ENCODE measurements at places on chromosomes 7 and 10.
A peak's percentile ranks its signal among the peaks of the same experiment; 100 is the strongest.

DNA sequence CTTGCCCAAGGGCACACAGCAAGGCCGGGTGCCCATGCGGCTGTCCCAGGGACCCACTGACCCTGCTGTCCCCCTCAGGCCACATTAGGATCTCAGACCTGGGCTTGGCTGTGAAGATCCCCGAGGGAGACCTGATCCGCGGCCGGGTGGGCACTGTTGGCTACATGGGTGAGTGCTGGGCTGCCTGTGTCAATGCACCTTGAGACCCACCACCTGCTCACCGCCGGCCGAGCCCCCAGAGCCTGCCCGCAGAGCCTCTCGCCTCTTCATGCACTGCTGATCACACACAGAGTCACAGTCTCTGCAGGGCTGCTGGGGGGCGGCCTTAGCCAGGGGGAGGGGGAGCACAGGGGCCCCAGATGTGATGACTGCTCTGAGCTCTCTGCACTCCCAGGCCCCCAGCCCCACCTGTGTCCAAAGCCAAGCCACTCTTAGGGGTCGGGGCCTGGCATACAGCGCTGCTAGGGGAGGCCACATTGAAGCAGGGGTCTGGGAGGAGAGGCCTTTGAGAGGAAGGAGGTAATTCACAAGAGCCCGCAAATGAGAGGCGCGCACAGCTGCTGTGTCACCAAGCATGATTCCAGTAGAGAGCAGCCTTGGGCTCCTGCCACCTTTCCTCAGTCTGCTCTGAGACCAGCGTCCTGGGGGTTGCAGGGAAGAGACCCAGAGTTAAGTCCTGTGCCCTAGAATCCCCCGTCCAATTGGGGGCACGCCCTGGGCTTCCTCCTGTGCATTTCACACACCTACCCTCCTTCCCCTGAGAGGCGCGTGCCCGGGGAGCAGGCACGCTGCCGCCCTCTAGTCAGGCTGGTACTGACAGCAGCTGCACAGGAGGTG is 100.4 kb downstream of the RGS10 start:
- DNase-seq: no peak

DNA sequence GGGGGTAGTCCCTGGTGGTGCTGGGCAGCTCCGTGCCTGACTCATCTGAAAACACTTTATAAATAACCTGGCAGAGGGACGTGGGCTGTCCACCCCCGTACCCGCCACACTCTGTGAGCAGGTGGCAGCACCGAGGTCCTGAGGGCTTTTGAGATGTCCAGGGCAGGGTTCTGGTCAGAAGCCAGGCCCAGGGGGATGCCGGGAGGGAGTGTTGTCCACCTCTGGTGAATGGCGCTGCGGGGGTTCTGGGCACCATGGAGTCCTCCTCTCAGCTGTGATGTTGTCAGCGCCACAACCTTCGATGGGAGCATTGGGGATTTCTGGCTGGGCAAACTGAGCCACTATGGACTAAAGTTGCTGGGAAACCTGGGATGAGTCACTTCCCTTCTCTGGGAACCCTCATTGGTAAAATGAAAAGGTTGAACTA is 27.4 kb upstream of the GOLGA7B start:
- DNase-seq: no peak

DNA sequence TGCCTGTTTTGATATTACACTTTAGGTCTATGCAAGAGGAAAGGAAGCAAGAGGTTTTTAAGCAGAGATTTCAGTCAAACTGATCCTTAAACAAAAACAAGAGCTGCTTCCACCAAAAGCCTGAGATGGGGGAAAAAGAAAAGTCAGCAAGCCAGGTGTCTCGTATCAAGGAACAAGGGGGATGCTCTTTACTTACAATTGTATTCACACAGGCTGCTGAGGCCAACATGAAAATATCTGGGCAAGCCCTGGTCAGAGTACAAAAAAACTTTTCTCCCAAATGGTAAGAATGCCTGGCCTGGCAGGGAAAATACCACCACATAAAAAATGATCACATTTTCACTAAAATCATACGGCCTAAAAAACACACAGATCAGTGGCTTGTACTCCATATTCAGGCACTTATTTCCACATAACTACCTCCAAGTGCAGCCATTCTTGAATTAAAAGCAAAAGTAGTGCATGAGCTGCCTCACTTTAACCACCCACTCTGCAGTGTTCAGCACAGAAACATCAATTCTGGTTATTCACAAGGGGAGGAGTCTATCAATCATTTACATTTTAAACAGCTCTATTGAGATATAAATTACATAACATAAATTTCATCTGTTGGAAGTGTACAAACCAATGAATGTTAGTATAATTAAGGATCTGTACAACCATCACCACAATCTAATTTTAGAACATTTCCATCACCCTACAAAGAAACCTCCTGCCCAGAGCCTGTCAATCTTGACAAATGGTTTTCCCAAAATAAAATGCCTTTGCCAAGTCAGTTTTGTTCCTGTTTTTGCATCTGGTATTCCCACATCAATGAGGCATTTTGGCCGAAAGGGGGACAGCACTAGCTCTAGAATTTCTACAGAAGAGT is 70.2 kb downstream of the GRB10 start:
- DNase-seq: no peak

DNA sequence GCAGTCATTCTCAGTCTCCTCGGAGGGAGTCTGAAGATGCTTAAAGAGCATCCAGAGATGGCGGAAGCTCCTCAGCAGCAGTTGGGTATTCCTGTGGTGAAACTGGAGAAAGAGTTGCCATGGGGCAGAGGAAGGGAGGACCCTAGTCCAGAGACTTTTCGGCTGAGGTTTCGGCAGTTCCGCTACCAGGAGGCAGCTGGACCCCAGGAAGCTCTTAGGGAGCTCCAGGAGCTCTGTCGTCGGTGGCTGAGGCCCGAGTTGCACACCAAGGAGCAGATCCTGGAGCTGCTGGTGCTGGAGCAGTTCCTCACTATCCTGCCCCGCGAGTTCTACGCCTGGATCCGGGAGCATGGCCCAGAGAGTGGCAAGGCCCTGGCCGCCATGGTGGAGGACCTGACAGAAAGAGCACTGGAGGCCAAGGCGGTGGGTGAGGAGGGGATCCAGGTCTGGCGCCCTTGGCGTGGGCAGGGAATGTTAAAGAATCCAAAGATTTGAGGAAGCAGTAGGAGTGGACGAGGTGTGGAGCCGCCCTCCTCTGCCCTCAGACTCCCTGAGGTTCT is 2.9 kb downstream of the ZSCAN25 start:
- DNase-seq: no peak

DNA sequence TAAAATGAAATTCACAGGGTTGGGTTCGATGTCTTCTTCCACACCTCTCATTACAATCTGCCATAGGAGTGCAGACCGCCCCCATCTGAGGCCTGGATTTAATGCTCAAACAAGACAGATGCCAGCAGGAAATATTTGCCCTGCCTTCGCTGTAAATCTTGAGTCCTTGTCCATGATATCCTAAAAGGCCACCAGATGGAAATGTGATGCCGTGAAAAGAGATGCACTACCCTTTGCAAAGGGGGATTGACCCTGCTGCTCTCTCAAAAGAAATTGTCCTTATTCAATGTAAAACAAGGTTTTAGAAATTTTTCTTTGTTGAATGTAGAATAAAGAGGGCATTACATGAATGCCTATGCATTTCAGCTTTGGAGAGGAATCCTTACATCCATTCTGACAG is 37.5 kb downstream of the AGAP4 start:
- no peak for DNase-seq

DNA sequence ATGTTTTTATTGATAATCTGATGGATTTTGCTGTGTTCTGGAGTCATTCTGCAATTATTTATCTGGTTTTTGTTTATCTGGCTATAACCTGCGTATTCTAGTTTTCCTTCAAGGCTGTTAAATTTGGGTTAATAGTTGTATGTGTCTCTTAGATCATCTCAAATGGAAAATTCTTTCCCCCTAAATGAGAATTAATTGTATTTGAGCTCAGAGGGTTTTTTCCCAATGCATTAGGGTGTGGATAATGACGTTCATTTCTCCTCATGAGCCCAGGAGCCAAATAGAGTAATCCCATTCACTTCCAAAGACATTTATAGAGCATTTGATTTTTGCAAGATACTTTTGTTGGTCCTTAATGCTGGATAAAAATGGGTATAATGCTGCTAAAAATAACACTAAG is 564.6 kb downstream of the GALNT17 start:
- no peak for DNase-seq

DNA sequence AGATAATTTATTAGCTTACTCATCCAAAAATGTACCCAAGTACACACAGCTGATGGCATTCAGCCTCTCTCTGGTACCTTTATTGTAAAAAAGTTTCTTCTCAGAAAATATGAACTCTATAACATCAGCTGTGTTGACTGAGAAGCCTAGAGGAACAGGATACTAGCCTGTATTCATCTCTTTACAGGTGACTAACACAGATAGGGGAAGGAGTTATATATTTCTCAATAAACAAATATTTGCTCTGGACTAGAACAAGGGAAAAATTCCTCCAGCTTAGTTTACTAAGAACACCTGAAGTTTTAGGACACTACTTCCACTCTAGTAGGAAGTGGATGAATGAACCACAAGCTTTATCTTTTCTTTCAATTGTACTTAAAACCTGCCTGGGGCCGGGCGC is 67.8 kb downstream of the ZNF248 start:
- DNase-seq: no peak

GRCh38 chr7:65436163-65436562 is 62.5 kb downstream of the ZNF92 start:
- DNase-seq: no peak

GRCh38 chr7:21749378-21749777 is 196.3 kb downstream of the CDCA7L start:
- DNase-seq: no peak

DNA sequence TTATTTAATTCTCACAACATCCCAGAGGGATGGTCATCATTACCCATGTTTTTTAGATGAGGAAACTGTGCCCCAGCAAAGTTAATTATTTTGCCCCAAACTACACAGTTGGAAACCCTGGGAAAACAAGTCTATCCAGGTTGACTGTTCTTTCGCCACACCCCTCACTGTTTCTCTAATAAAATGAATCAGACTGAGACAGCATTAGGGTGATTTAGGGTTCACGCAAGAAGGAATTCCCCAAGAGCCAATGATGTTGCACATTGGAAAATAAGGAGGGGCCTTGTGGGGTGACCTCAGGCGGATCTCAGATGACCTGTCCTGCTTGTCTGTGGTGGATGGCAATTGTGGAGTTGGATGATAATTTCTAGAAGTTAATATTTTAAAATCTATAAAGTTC is 135.7 kb upstream of the TBX20 start:
- DNase-seq: no peak

DNA sequence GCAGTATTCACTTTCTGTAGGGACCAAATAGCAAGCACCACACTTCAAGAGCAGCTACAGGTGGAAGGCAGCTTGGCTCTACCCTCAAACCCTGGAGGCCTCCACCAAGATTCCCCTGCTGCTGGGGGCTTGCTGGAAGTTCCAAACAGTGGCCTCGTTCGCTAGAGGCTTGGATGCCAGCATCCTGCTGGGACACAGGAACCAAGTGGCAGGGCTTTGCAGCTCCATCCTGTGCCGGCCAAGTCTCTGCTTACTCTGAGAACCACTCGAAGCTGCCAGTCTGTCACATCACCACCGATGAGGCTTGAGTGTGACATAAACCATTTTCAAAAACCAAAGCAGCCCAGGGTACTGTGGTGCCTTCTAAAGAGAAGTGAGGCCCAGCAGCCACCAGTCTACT is 69.2 kb upstream of the UNC5B start:
- no peak for DNase-seq

DNA sequence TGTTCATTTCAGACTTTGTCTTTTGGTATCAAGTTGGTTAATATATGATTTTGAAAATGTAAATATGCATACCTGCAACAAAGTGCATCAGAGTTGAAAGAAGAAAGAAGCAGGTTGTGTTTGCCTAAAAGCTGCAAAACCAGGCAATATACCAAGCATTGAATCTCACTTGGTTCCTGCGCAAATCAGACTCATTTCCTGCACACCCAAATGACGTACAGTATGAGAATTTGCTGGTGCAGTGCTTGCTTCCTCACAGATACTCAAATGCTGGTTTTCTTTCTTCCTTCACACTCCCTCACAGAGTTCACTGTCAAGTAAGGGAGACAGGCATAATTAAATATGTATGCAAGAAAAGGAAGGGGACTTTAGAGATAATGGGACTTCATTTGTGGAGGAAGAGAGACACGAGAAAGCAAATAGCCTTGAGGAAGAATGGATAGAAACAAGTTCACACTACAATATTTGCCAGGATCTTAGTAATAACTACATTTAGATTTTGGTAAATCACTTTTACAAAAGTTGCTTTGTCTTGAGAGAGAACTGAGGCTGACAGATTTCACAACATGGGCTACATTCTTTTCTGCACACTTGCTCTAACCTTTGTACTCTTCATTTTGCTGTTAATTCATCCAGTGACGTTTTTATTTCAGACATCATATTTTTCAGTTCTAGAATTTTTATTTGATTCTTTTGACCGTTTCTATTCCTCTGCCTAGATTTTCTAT is 56.9 kb upstream of the AOAH start:
- peak; percentile 30 for DNase-seq

- DNase-seq: no peak
These were observed 228.9 kb downstream of the AGMO start for GRCh38 chr7:15332956-15333355.

DNA sequence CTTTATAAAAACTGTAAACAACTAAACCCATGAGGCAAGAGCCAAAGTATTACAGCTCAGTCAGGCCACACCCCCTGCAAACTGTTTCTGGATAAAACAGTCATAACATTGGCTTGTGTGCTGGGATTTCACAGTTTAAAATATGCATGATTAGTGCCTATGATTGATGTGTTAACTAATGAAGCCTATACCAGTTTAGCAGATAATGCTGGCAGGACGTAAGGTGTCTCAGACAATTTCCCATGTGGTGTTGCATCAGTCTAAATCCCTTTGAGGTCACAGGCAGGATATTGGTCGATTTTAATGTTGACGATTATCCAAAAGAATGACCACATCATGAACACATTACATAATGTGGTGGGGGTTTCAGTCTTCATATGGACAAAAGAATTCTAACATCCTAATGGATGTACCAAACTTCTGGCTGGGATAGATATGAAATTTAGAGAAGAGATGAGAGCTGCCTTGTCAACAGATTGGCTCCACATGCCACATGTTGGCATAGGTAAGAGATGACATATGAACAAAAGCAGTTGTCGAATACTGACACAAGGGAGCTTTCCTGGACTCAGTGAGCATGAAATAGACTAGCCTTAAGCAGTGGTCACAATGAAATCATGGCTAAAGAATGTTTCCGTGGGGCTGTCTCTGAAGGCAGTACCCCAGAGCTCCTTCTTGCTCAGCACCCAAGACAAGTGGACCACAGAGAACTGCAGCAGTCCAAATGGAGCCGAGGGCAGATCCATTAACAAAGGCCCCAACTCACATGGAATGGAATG is 445.6 kb downstream of the GFRA1 start:
- no peak for DNase-seq

DNA sequence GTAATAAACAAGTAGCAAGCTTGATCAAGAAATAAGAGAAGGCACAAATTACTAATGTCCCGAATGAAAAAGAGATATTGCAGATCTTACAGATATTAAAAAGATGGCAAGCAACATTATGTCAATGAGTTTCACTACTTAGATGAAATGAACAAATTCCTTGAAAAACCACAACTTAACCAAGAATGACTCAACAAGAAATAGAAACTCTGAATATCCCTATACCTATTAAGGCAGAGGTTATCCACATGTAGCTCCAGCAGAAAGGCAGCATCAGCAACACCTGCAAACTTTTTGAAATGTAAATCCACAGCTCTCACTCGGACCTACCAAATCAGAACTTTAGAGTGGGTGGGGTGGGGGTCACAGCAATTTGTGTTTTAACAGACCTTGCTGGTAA is 33.6 kb downstream of the PDE1C start:
- DNase-seq: no peak
